Activated naive CD8-positive, alpha-beta T cell treated with anti-CD3 and anti-CD28 coated beads, Interleukin-2, amount 50 U/mL, for 24 hours (primary cell): ENCODE measurements at places on chromosomes 3 and 15.
A peak's percentile ranks its signal among the peaks of the same experiment; 100 is the strongest.

DNA sequence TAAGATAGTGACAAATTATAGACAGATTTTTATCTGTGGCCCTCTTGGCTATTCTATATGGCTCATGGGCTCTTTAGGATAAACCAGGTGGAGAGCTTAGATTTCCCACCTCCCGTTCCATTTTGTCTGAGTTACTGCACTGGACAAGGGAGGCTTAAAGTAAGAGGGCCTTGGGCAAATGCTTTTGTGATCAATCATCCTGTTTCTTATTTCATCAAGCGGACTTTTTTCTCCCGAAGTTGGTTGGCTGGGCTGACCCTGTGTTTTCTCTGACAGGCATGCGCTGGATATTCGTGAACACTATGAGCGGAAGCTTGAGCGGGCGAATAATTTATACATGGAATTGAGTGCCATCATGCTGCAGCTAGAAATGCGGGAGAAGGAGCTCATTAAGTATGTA is 33.4 kb downstream of the TMEM41A start:
- DNase-seq: no peak

- DNase-seq: no peak
Observed at GRCh38 chr3:101900736-101901135, 51.4 kb downstream of the NFKBIZ start.

DNA sequence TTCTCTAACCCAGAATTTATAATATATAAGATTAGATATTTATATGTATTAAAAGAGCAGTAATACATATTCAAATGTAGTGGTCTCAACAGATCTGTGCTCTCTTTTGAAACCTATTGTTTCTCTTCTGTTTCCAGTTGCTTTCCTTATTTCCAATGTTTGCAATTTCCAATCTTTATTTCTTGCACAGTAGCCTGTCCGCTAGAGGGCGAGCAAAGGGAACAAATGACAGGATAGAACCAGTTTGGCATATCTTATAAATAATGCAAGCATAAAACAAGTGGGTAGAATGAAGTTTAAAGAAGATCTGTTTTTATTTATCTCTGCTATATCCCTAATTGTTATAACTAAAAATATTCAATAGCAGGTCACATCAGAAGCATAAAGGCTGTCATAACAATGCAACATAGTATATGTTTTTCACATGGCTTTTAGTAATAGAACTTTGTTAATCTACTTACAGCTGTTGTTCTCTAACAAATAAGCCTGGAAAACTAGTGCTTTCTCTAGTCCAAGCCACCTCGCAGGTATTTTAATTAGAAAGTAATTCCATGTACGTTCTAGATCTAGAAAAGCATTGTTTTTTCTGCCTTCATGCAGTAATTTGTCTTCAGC is 15.1 kb upstream of the TCAIM start:
- peak; percentile 57 for DNase-seq

DNA sequence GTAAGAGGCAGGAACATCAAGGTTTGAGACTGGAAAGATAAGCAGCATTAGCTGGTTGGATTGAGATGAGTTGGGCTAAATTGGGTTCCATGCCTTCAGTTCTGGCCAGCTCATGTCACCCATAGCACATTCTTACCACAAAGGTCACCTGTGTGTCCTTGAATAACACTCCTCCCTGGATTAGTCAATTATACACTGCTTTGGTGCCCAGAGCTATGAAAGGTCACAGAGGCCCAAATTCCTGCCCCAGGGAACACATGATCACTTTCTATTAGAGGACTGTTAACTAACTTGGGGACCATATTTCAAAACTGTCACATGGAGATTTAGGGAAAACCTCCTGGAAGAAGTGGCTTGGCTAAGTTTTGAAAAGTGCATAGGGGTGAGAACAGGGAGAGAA is 40.1 kb upstream of the XCR1 start:
- DNase-seq: no peak

GRCh38 chr3:101970905-101971304 is 121.6 kb downstream of the NFKBIZ start:
- DNase-seq: no peak

- DNase-seq: no peak
Observed at GRCh38 chr15:62546628-62547027, 381.5 kb upstream of the C2CD4B start.

GRCh38 chr3:78268716-78269668 is 1229.1 kb downstream of the ROBO2 start:
- no peak for DNase-seq

GRCh38 chr3:20878691-20879090 is 692.7 kb upstream of the SGO1 start:
- DNase-seq: no peak

- DNase-seq: no peak
Observed at GRCh38 chr3:33826206-33826605, 27.8 kb downstream of the PDCD6IP start.

DNA sequence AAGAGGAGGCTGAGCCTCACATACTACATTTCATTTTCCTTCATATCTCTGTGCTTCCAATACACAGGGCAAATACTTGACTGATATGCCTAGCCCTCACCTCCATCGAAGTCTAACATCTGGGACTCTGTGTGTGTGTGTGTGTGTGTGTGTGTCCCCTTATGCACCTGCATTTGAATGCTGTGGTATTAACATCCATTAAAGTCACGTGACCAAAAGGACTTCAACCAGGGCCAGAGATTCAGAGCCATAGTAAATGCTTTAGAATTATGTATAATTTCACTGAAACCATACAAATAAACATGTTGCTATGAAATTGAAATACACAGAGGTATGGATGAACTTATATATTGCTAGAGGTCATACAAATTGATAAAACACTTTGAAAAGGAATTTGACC is 165.8 kb upstream of the SEMA6D start:
- DNase-seq: no peak

- DNase-seq: no peak
Observed at GRCh38 chr15:91936927-91937326, 83.4 kb downstream of the SLCO3A1 start.
